ENCODE measurements at places on chromosomes 3 and 15. TPM values are rescaled to one million over a fixed set of nuclear protein-coding genes. Genes with fewer than 3 reads are reported as not detected.

RPL4 gene
- 7,170 TPM for total RNA-seq

NPAP1 gene
- not detected for total RNA-seq

ALG1L2 gene
- not detected for total RNA-seq

DNAH12 gene
- total RNA-seq = under 0.01 TPM

All from tracheal epithelial cell (primary cell).